ENCODE measurements at places on chromosomes 13 and 19. TPM values are rescaled to one million over a fixed set of nuclear protein-coding genes. Genes with fewer than 3 reads are reported as not detected.

- DNase-seq = no peak
Observed at GRCh38 chr19:9008667-9009066, 1.5 kb downstream of the MUC16 start.

- no peak for DNase-seq
Observed at GRCh38 chr19:8323781-8324185, 2.5 kb downstream of the RPS28 start.

GRCh38 chr13:28408235-28408848 is 86.6 kb downstream of the FLT1 start:
- DNase-seq = peak; percentile 23

DNA sequence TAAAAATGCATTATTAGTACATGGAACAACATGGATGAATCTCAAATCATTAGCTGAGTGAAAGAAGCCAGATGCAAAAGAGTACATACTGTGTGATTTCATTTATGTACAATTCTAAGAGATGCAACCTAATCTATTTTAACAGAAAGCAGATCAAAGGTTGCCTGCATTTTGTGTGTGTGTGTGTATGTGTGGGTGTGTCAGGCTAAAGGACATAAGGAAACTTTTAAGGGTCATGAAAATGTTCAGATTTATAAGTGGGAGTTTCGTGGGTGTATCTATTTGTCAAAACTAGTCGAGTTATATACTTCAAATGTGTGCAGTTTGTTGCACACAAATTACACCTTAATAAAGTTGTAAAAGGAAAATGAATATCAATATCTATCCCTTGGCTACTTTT is 17.9 kb upstream of the NEK3 start:
- DNase-seq = no peak

DNA sequence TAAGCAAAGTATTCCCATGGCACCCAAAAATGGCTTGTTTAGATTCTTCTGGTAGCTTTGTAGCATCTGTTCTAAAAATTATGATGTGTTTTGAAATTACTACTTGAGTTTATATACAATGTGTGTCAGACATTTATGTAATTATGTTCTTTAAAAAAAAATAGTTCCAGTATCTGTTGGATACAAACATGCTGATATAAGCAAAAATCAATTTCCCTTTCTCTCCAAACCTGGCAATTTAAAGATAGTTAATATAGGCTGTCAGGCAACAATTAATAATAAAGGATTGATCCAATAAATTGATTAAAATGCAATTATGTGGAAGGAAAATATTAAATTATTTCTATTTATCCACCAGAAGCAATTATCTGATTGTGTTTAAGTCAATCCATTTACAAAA is 41.7 kb downstream of the OXGR1 start:
- no peak for DNase-seq

- no peak for DNase-seq
Observed at GRCh38 chr19:18735752-18736151, 52.3 kb downstream of the CRTC1 start.

DNA sequence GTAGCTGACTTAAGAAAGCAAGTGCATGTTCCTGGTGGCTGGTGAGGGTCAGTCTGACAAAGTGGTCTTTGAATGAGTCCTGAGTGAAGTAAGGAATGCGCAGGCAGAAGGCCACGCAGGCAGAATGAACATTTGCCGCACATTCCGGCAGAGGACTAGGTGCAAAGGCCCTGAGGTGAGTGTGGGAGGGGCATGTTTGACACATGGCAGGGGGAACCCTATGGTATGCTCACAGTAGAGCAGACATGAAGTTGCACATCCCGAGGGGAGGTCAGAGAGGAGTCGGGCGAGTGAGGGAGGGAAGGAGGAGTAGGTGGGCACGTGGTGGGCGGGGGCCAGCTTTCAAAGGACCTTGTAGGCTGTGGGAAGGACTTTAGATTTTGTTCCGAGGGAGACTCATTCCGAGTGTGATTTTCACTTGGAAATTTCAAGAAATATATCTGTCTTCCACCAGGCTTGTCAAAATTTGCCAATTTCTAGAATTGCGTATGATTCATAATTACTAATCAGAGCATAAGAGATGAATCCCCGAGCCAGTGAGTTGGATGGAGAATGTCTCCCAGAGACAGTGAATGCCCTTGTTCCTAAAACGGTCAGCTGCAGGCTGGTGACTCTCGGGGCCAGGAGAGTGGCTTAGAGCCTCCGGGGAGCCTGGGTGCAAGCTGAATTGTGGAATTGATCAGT is 40.3 kb downstream of the ERICH6B start:
- no peak for DNase-seq

GRCh38 chr19:53158119-53158656 is 665 bp downstream of the ZNF347 start:
- DNase-seq = peak; percentile 29

DNA sequence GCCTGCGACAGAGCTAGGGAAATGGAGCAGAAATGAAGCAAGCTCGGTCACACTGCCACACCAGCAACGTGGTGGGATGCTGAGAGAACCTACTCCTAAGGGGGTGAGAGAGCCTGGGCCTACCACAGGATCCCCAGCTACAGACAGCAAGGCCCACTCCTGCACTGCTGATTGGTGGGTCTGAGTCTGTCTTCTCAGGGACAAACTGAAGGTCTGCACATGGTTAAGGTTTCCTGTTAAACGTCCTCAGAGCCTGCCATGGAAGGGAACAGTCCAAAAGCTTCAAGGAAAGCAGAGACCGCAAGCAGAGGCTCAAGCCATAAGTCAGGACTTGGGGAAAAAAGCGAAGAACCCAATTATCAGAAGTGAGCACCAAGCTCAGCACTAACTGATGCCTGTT is 53.5 kb upstream of the MED4 start:
- no peak for DNase-seq

DNA sequence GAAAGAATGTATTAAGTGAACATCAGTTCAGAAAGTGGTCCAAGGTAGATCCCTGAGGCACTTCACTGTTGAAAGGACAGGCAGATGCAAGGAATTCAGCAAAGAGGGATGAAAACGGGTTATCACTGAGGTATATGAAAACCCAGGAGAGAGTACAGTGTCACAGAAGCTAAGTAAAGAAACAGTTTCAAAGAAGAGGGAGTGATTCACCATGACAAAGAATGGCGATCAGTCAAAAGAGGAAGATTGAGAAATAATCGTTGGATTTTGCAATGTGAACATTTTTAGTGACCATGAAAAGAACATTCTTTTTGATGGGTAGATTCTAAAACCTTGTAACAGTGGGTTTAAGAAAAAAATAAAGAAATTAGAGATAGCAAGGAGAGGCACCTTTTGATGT is 99.3 kb downstream of the EPSTI1 start:
- DNase-seq = no peak

- DNase-seq = peak; percentile 46
Observed at GRCh38 chr19:40705362-40705651, 11.4 kb downstream of the COQ8B start.

DNA sequence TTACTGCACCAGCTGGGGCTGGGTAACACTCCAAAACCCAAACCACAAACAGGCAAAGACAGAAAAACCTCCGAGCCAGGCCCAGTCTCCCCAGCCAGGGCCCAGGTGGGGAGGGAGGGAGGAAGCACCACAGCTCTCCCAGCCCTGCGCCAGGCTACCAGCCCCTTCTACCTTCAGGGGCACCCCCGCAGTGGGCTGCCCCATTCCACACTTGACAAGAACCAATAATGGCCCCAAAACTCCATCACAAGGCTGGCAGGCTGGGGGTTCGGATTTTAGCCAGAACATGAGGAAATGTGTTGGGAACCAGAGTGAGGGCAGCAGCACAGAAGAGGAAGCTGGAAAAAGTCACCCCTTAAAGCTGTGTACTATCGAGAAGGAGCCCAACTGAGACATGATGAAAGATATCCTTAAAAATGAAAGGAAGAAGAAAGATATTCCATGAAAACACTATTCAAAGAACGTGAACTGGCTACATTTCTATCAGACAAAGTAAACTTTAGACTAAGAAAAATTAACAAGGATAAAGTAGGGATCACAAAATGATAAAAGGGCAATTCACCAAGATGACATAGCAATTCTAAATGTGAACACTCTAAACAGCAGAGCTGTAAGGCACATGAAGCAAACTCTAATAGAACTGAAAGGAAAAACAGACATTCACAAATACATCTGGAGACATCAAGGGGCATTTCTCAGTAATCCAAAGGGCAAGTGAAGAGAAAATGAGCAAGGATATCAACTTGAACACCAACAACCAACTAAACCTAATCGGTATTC is 12.9 kb downstream of the TUBGCP3 start:
- DNase-seq = no peak

- DNase-seq = peak; percentile 54
Observed at GRCh38 chr13:97124915-97125809, 97.0 kb upstream of the MBNL2 start.

DNA sequence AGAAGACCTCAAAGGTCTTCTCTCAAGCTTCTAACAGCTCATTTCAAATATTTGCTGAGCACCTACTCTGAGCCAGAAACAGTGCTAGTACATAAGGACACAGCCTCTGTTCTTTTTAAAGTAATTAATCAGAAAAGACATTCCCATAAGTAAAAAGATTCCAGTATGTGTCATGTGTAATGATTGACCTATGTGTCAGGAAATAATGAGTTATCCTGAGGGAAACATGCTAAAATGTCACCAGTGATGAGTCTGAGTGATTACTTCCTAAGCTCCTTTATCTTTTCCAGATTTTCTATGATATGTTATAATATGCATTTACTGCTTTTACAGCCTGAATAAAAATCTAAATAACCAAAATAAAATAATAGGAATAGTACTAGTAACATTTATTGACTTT is 107.6 kb downstream of the SLC25A15 start:
- DNase-seq = no peak

GRCh38 chr19:8115805-8116396 is 33.5 kb downstream of the FBN3 start:
- DNase-seq = no peak

GRCh38 chr13:51614350-51614786 is 30.1 kb downstream of the WDFY2 start:
- no peak for DNase-seq

DNA sequence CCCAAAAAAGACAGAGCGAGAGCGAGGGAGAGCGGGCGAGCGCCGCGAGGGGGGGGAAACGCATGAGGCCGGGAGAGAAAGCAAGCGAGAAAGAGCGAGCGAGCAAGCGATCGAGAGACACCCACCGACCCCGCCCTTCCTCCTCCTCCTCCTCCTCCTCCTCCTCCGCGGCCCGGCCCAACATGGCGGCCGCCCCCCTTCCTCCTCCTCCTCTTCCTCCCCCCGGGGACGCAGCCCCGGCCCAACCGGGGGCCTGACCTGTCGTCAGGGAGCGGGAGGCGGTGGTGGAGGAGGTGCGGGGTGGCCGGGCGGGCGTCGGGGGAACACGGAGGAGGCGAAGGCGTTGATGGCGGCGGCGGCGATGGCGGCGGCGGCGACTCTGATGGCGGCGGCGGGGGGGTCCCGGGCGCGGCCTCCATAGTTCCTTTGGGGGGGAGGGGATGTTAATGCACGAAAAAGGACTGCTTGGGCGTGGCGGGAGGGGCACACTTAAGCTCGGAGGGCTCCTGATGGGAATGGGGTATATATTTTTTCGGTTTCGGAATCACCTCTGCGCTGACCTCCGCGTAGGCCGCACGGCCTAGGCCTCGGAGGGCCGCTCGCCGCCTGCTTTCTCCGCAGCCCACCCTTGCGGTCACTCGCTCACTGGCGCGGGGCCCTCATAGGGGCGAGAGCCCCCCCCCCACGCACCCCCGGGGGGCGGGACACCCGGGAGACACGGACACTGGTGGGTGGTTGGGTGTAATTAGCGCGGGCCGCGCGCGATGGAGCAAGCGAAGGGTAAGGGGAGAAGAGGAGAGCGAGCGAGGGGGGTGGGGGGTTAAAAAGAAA is 1.2 kb downstream of the ZC3H4 start:
- DNase-seq = peak; percentile 89

DNA sequence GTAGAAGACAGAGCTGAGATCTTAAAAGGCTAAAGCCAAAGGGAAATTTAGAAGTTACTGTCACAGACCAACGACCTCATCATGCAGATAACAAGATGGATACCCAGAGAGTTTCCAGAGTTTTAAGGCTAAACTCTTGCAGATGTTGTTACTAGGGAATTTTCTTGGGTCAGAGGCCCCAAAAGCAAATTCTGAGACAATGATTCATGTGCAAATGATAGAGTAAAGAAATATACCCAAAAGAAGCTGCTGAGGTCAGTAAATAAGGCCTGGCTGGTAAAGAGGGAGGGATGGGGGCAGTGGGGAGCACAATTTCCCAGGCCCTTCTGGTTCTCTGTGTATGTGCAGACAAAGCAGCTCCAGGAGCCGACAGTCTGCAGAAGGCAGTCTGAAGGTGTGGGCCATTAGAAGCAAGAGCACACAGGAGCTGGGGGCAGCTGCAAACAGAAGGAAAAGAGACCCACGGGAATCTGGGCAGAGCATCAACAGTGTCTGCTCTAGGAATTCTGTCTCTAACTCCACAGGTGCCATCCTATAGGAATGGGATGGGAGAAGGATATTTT is 330.8 kb downstream of the TBC1D4 start:
- no peak for DNase-seq

- DNase-seq = no peak
Observed at GRCh38 chr13:80361298-80361697, 20.4 kb upstream of the SPRY2 start.

TINCR gene
- total RNA-seq = not detected

RDH8 gene
- not detected for total RNA-seq

ACER1 gene
- not detected for total RNA-seq

MYPOP gene
- 0.62 TPM for total RNA-seq

PLK5 gene
- total RNA-seq = 2.7 TPM

PGLYRP1 gene
- total RNA-seq = not detected

GIPC3 gene
- not detected for total RNA-seq

KXD1 gene
- 113 TPM for total RNA-seq

ZFP14 gene
- total RNA-seq = 7.4 TPM

CD22 gene
- 9.4 TPM for total RNA-seq
